ENCODE measurements at places on chromosomes 2 and 18.

GRCh38 chr2:74593826-74594772 lies 39.6 kb downstream of the DOK1 start:
- no peak for DNase-seq

DNA sequence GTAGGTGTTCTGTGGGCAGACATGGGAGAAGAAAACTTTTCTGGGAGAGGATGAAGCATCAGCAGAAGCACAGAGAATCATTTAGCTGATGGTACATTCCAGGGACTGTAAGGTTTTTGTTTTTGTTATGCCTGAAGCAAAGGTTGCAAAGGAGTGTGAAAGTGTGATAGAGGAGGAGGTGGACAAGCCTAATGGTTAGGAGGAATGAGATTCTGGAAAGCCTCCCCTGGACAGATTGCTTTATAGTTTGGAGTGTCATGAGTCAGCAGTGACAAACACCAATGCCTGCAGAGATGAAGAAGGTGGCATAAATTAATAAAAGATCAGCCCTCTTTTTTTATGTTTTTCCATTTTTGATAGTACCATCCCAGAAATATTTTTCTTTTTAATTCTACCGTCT lies 171.6 kb upstream of the BOD1L2 start:
- no peak for DNase-seq

GRCh38 chr2:216339456-216340279 lies 32.6 kb downstream of the MARCHF4 start:
- no peak for DNase-seq

GRCh38 chr2:38187541-38188011 lies 111.6 kb upstream of the CYP1B1 start:
- DNase-seq, result no peak

DNA sequence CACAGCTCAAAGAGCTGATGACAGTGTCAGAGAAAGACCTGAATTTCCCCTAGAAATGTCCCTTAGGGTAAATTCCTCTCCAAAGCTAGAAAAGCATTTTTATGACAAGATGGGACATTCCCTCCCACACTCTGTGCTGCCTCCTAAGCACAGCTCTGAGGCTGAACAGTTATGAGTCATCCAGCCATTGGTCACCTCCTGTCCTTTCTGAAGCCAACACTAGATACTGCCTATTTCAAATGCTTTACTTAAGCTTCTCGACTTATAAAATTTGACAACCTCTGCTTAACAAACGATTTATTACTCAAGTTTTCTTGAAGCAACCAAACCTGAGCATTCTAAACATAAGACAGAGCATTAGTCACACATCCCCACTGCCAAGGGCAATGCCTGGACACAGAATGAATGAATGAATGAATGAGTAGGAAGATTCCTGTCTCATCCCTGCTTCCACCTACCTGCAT lies 35.4 kb downstream of the B4GALT6 start:
- DNase-seq, result no peak

DNA sequence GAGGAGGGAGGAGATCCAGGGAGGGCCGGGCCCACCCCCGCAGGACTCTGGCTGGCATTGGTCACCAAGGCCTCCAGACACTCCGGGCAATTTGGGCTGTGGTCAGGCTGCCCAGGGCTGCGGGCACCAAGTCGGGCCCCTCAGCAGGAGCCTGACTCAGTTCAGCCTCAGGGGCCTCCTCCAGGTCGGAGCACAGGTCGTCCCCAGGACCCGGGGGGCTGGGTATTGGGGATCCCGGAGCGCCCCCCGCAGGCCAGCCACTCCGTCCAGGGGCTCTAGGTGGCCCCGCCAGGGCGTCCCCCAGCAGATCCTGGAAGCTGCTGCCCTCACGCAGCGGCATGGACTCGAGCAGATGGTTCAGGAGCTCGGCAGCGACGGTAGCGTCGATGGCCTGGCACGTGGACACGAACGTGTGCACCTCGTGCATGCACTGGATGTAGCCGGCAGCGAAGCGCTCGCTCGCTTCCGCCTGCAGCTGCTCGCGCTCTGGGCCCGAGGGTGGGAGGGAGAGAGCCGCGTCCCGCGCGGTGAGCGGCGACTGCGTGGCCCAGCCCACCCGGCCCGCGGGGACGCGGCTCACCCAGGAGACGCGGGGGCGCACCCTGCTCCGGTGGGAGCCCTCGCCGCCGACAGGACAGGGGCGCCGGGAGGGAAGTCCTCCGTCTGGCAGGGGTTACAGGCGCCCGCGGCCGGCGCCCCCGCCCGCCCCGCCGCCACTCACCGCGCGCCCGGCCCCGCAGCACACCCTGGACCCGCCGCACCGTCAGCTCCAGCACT lies 884 bp downstream of the HES6 start:
- no peak for DNase-seq

GRCh38 chr2:222859786-222860612 lies 837 bp upstream of the ACSL3 start:
- no peak for DNase-seq

DNA sequence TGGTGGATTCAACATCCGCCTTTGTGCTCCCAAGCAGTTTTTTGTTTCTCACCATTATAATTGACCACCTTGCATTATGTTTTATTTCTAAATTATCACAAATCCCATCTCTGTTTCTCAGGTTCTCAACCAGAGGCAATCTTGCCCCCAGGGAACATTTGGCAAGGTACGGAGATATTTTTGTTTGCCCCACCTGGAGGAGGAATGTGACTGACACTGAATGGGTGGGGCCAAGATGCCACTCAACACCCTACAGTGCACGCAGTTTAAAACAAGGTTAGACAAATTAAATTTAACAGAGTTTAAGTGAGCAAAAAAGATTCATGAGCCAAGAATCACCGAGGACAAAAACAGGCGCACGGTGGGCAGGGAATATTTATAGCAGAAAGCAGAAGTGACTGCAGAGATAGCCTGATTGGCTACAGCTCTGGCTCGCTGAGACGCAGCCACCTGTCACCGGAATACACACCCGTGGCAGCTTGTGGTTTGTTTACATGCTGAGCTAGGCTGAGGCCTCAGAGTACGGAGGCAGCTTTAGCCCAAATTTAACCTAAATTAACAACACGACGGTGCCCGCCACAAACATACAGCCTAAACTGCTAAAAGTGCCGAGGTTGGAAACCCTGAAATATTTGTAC lies 150.0 kb upstream of the ALKAL2 start:
- no peak for DNase-seq

DNA sequence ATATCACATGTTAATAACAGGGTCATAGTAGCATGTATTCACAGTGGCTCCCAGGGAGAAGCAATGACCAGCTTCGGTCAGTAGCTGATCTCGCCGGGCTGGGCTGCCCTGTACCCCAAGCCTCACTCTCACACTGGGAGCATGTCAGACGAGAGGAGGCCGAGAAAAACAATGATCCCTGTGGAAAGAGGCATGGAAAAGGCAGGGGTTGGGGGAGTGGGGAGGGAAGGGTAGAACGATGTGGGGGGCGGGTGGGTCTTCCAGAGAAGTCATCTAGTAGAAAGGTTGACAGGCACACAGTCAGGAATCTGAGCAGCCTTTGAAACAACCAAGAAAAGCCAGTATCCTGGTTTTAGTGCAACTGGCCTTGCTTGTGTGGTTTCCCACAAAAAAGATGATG lies 25.4 kb downstream of the TGFA start:
- no peak for DNase-seq

DNA sequence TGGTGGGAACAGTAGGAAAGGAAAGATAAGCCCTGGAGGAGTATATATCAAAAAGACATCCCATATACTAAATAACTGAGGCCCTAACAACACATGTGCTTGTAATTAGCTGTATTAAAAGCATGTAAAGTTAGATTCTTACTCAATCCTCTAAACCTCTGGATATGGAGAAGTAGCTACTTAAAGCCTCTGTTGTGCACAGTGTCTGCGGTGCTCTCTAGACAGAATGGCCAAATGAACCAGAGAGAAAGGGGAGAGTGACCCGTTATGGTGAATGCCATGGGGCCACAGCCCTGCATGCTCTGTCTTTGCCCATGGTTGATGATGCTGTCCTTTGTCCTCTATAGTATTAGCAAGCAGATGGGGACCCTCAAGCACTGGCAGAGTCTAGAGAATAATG lies 104.4 kb upstream of the SLC8A1 start:
- DNase-seq, result no peak

DNA sequence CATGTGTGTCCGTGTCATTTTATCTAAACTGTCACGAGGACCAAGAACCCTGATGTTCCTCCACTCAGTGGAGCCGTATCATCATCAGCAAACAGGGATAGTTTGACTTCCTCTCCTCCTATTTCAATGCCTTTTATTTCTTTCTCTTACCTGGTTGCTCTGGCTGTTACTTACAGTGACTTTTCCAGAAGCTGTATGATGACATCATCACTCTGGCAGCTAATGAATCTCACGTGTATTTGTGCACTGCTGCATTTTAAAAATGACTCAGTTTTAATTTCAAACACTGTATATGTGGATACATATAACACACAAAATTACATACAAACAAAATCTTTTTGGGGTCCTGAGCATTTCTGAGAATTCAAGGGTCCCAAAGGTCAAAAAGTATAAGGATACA lies 481.4 kb downstream of the CDH2 start:
- DNase-seq, result no peak

DNA sequence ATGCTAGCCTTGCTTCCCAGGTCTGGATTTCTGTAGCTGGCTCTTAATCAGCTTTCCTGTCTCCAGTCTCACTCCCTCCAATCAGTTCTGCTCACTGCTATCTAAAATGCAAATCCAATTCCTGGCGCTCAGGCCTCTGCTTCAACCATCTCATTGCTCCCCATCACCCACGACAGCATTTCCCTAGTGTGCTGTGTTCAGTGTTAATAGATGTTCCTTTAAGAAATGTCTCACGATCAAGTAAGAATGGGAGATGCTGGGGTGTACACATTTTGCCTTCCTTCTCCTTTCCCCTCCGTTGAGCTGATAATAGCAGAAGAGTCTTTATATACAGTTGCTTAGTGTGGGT lies 1.6 kb upstream of the PUM2 start:
- DNase-seq, result no peak

- DNase-seq, result no peak
Observed at GRCh38 chr18:62875323-62875722, 160.0 kb downstream of the PHLPP1 start.

All from stimulated activated CD4-positive, alpha-beta T cell treated with anti-CD3 and anti-CD28 coated beads, TNF-alpha, amount 100 ng/mL, for 4 hours (primary cell).